ENCODE measurements at places on chromosomes 12 and 14. TPM values are rescaled to one million over a fixed set of nuclear protein-coding genes. Genes with fewer than 3 reads are reported as not detected.

GRCh38 chr12:111419784-111420183 lies 14.1 kb downstream of the SH2B3 start:
- no peaks in the 10 kb centered on the region for H3K27me3 ChIP-seq
- H3K4me1 ChIP-seq: peaks cover 5% of the 10 kb centered on the region
- H3K27ac ChIP-seq: no peak overlapping the region
- DNase-seq: no peak
- H3K4me3 ChIP-seq: no peak overlapping the region
- peaks cover 38% of the 10 kb centered on the region for H3K36me3 ChIP-seq

GRCh38 chr12:16583969-16584745 lies 21.8 kb downstream of the LMO3 start:
- no peaks in the 10 kb centered on the region for H3K27me3 ChIP-seq
- H3K4me3 ChIP-seq: no peak overlapping the region
- no peak for DNase-seq

GRCh38 chr12:90250766-90251165 lies 542.1 kb upstream of the ATP2B1 start:
- H3K36me3 ChIP-seq: no peaks in the 10 kb centered on the region
- no peak overlapping the region for H3K27ac ChIP-seq
- H3K27me3 ChIP-seq: no peaks in the 10 kb centered on the region

TTC6 gene
- 22.8 TPM for total RNA-seq

ADSS1 gene
- total RNA-seq: not detected

CLEC6A gene
- total RNA-seq: not detected

FOXN3 gene
- total RNA-seq: 126 TPM

Measured in stomach (tissue), 19 donors.